ENCODE measurements at places on chromosomes 13 and 19. TPM values are rescaled to one million over a fixed set of nuclear protein-coding genes. Genes with fewer than 3 reads are reported as not detected.

GRCh38 chr19:27720155-27720554 lies 1492.8 kb downstream of the UQCRFS1 start:
- no peaks in the 10 kb centered on the region for H3K36me3 ChIP-seq
- DNase-seq, result no peak
- no peaks in the 10 kb centered on the region for H3K4me1 ChIP-seq
- H3K4me3 ChIP-seq, result no peak overlapping the region

DNA sequence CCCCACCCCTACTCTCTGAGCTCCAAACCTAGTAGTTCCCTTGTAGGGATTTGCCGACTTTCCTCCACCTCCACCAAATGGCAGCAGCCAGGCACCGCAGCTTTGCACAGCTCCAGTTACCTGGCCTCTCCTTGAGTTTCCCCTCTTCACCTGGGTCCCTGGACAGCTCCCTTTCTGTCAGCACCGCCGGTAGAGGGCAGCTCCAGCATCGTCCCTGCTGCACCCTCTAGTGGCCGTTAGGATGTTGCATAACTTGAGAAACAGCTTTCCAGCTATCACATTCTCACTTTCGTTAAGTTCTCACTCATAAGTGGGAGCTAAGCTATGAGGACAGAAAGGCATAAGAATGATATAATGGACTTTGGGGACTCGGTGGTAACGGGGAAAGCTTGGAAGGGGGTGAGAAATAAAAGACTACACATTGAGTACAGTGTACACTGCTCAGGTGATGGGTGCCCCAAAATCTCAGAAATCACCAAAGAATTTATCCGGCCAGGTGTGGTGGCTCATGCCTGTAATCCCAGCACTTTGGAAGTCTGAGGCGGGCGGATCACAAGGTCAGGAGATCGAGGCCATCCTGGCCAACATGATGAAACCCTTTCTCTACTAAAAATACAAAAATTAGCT lies 60.4 kb upstream of the OLFM4 start:
- H3K27ac ChIP-seq, result no peak overlapping the region
- peak; percentile 93 for DNase-seq
- no peaks in the 10 kb centered on the region for H3K27me3 ChIP-seq

The IL4I1 gene
- 0.83 TPM for total RNA-seq

The IGFL3 gene
- not detected for total RNA-seq

The ZNF28 gene
- total RNA-seq, result 21.8 TPM

The ZNF442 gene
- 3.4 TPM for total RNA-seq
